ENCODE measurements at places on chromosomes 2 and 18.

GRCh38 chr2:145599756-145600155, 1079.8 kb upstream of the ZEB2 start:
- DNase-seq: peak; percentile 66

GRCh38 chr18:55485666-55486065, 102.3 kb downstream of the TCF4 start:
- DNase-seq: peak; percentile 75

- DNase-seq: no peak
Measured at GRCh38 chr2:215915441-215915840, 97.9 kb downstream of the MREG start.

DNA sequence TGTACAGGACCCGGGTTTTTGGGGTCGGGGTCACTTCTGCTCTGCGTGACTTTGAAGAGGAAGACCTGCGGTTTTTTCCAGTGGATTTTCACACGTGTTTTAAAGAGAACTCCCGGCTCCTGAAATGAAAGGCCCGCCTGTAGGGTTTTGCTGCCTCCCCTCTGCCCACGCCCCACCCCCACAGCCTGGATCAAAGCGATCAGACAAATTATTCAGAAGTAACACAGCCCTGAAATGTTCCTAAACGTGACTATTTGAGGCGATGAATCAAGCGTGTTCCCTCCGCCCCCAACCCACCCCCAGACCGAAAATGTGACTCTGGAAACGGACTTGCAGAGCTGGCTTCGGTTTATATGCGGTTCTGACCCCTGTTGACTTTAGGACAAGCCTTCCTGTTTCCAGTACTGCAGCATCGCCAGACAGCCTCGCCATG, 28.7 kb upstream of the SMIM21 start:
- DNase-seq: no peak

DNA sequence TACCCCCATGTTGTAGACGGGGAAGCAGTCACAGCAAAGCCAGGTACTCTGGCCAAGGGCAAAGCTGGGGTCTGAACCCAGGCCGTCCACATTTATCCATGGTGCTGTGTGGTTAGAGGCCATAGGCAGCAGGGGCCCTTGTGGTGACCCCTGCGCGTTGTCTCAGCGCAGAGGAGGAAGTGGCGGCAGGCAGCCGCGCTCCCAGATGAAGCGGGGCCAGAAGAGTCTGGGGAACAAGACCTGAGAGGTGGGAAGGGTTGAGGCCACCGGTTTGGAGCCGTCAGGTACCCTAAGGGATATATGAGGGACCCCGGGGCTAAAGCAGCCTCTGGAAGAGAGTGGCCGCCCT, 770 bp downstream of the ZNF396 start:
- DNase-seq: no peak

GRCh38 chr2:109670556-109671411, 56.6 kb downstream of the SOWAHC start:
- no peak for DNase-seq

DNA sequence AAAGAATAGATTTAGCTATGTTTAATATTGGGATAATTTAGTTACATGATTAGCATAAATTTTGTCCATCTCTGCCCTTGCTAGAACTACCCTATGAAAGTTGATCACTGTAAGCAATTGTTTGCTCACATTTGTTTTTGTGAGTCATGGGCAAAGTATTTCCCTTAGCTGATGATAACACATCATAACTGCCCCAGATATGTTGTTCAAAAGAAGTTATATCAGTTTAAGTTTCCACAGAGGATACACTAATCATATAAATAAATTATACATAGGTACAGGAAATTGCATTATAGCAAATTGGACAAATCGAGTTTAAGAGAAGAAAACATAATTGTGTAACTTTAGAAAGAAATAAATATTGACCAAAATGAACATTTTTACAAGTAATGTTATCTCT, 223.2 kb upstream of the PIK3C3 start:
- DNase-seq: no peak

DNA sequence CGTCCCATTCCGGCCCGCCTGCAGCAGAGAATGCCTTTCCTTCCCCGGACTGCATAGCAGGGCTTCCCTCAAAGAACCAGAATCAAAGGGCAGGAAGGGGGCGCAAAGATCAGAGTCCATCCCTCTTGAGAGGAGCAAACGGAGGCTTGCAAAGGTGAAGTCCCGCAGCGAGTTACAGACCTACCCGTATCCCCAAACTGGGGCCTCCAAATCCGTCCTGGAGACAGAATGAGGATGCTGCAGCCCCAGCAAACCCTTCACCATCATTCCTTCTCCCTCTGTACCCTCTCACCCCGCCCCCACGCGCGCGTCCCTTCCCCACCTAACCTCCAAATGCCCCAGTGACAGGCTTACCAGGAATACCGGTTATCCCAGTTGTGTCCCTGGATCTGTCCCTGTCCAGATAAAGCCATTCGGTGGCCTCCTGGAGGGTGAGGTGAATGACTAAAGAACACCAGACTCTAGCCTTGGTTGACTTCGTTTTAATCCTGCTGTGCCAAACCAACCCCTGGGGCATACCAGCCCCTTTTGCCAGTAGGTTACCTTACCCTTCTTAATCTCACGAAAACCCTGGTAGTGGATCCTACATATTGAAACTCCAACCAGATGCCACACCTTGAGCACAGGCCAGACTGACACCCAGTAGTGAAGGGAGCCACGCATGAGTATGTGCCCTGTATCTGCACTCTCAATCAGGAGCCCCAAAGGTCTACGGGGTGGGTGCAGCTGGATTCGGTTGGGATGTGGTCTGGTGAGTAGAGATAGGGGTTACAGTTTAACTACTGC, 961 bp upstream of the SLC40A1 start:
- no peak for DNase-seq

- DNase-seq: no peak
Measured at GRCh38 chr18:11533942-11534496, 75.4 kb upstream of the SLC35G4 start.

GRCh38 chr18:8711736-8712135, 6.4 kb downstream of the MTCL1 start:
- no peak for DNase-seq

- no peak for DNase-seq
Measured at GRCh38 chr18:62347089-62347506, 22.0 kb downstream of the TNFRSF11A start.

DNA sequence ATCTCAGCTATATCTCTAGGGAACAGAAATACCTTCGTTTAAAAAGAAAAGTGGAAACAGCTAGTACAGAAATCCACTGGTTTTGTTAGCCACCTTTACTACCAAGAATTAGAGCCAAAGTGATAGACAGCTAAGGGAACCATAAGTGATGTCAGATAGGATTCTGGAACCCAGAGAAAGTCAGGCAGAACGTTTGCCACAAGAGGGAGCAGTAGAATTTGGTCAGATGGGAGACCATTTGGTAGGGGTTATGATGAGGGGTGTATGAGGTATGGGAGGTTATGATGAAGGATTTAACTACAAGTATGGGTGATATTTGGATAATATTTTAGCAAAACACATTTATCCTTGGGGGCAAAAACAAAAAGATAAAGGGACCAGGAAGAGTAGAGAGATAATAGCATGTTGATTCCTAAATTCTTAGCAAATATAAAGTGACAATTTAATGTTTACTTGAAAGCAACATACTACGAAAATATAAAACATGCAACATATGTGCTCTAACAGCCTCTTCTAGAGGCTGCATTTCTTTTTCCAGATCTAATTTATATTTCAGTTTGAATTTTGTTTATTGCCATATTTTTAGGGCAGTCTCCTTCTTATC, 3.3 kb downstream of the SLC8A1 start:
- DNase-seq: peak; percentile 42

DNA sequence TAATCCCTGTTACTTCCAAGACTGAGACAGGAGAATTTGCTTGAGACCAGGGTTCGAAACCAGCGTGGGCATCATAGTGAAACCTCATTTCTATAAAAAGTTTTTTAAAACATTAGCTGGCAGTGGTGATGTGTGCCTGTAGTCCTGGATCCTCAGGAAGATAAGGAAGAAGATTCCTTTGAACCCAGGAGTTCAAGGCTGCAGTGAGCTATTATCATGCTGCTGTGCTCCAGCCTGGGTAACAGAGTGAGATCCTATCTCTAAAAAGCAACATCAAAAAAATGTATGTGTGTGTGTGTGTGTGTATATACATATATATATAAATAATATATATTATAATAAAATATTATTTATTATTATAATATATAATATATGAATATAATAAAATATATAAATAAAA, 1417.6 kb upstream of the CDH2 start:
- no peak for DNase-seq

DNA sequence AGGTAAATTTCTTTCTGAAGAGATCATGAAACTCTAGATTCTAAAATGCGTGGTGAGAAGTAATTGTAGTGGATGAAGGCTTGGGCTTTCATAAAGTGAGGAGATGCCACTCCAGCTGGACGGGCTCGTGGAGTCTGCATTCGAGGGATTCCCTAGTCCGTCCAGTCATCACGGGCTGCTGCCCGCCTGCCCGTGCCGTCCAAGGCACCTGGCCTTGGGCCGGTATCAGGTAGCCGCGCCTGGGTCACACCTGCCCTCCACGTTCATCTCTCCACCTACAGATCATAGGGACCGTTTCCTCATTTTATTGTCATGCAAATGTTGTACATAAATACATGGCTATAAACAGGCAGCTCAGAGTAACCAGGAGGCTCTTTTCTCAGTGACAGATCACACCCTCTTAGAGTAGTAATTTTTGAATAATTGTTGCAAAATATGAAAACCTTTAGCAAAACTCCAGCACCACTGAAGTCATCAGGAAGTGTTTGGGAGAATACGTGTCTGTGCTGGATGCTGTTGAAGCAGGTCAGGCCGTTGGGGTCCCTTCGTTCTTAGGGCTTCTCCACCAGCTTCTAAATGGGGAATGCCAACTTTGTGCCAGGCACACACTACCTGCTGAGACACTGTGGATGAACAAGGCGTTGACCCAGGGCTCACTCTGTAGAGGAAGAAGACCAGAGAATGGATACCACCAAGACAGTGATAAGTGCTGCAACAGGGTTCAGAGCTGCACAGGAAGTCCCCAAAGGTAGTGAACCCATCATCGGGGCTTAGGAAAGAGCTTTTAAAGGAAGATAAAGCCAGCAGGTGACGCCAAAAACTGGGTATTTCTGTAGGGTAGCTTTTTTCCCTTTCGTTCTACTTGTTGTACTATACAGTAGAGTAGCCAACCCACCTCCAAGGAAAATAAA, 112.5 kb downstream of the FAM210A start:
- no peak for DNase-seq

DNA sequence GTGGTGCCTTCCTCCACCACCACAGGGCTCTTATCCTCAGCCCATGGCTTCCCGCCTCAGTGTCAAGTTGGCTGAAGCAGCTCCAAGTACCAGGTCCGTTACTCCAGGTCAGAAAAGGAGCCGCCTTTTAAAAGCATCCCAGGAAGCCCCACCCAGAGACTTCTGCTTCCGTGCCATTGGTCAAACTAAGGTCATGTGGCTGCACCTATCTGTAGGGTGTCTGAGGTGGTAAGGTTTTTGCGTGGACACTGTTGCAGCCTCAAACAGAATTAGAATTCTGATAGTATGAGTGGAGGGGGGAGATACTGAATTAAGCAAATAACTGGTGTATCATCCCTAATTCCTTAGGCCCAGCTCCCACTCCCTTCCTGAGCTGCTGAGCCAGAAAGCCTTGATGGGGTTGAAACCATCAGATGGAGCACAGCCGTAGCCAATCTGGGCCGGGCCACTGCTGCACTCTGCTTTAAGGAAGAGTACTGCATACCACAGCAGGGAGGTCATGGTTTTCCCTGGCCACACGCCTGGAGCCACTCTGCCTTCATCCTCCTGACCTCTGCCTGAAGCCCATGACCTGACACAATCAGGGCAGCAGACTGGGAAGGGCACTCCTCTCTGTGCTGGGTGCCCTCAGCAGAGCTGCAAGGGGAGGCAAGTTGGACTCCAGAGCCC, 8.4 kb downstream of the TMEM247 start:
- peak; percentile 90 for DNase-seq

DNA sequence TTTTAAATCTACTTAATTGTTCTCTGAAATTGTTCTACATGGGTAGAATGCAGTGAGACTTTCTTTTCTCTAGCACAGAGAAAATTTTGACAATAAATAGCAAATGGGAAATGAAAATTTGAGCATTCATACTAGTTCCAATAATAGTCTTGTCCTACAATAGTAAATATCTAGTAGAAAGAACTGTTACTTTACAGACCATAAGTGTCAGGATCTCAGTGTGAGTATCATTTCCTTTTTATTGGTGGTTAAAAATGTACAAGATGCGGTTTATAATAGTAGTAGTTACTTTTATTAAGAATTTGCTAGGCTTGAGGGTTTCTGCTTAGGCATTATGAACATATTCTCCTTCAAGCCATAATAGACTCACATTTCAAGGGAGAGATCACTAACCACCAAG, 43.2 kb downstream of the KCNE4 start:
- no peak for DNase-seq

- DNase-seq: no peak
Measured at GRCh38 chr18:7476386-7476785, 90.7 kb upstream of the PTPRM start.

GRCh38 chr2:224009605-224010315, 29.3 kb downstream of the SERPINE2 start:
- DNase-seq: peak; percentile 38

- peak; percentile 68 for DNase-seq
Measured at GRCh38 chr2:158753641-158754611, 41.2 kb upstream of the DAPL1 start.

GRCh38 chr2:64970495-64970894, 18.7 kb upstream of the SLC1A4 start:
- DNase-seq: no peak
